Lower lobe of right lung (tissue), 2 donors: ENCODE measurements at places on chromosomes 3 and 15. TPM values are rescaled to one million over a fixed set of nuclear protein-coding genes. Genes with fewer than 3 reads are reported as not detected.

TP53BP1 gene
- 41.0 TPM for total RNA-seq

SMCO1 gene
- total RNA-seq = not detected

SV2B gene
- 1.2 TPM for total RNA-seq

TYRO3 gene
- total RNA-seq = 17.3 TPM

OR5H2 gene
- total RNA-seq = not detected

UBAP1L gene
- total RNA-seq = 4.1 TPM

NR1D2 gene
- total RNA-seq = 53.7 TPM

OR5K2 gene
- total RNA-seq = not detected

TNIK gene
- total RNA-seq = 29.3 TPM

GRCh38 chr3:17678116-17678741 lies 64.2 kb downstream of the TBC1D5 start:
- no peak for DNase-seq

DNA sequence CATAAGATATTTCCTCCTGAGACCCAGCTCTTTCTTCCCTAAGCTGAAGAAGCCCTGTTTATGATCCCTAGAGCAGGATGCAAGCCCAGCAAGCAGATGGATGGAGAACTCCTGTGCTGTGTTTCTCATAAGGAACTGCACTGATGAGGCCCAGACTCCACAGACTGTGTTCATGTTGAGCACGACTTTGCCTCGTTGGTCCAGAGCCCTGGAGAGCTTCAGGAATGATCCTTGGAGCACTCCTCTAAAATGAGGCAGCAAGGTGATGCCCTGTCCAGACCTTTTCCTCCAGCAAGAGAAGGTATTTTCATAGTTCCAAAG lies 83.8 kb downstream of the MYLK start:
- no peak for DNase-seq

GRCh38 chr3:170767576-170767941 lies 102.4 kb downstream of the RPL22L1 start:
- no peak for DNase-seq

DNA sequence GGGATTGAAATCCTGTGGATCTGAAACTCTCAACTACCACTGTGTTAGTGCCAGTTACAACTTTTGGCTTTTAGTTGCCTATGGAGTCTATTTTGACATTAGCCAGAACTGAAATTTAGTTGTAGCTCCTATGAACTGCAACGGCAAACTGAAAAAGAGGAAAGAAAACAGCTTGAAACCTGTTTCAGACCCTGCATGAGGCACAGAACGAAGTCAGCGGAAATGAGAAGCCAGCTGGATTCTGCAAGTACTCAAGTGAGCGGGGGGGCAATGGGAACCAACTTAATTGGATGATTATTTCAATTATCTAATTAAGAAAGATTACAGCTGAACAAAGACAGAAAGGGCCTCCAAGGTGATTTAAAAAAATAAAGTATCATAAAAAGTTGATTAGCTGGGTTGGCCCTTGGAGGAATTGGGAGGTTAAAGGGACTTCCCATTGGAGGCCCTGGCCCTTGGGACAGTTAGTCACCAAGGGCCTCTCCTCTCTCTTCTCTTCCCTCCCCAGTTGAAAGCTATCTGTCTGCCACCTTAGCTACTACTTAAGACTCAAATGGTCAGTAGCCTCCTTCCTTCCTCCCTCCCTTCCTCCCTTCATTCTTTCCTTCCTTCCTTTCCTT lies 352.1 kb downstream of the SHQ1 start:
- DNase-seq = no peak

- DNase-seq = no peak
These were observed 36.1 kb upstream of the MYO5C start for GRCh38 chr15:52331490-52332240.

DNA sequence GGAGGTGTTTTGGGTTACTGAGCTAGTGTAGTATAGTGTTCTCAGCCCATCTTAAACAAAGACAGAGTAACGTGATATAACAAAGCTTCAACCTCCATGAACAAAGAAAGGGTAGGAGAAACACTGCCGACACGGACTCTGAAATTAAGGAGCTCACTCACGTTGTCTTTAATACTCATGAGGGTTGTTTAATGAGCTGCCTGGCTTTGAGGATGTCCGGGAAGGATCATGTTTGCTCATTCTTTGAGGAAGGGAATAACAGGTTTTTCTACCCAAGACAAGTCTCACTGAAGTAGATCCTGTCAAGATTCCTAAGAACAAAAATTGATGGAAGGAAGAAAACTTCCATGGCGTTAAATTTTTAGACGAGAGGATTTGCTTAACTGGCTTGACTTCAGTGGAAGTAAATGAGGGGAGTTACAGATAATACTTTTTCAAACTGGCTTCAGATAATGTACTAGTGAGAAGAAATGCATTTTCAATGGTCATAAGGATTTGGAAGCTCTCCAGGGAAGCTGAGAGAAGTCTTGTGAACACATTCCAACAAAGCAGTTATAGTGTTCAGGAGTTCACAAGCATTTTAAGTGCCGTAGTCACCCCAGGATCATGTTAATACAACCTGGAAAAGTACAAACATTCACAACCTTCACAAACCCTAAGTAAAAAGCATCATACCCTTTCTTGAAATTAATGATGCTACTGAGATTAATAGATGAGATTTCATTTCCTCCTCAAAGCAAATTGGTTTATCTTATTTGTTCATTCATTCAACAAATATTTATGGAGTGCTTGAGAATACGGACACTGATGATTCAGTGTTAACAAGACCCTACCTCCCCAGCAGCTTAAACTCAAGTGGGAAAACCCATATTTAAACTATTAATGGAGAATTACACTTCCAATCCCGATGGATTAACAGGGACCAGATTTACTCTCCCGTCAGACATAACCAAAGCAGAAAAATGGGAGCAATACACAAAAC lies 101.5 kb downstream of the SHQ1 start:
- DNase-seq = no peak

GRCh38 chr15:83225449-83225848 lies 17.8 kb upstream of the HDGFL3 start:
- no peak for DNase-seq

DNA sequence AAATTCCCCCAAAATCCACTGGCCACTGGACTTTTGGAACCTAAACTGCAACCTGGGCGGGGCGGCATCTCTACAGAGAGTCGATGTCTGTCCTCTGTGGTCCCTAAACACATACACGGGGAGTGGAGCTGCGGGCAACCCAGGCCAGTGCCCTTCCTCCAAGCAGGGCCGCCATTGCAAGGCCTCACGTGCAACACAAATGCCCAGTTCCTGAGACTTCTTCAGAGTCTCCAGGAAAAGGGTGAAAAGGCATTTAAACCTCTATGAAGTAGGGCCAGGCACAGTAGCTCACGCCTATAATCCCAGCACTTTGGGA lies 4.9 kb downstream of the MUC4 start:
- no peak for DNase-seq

DNA sequence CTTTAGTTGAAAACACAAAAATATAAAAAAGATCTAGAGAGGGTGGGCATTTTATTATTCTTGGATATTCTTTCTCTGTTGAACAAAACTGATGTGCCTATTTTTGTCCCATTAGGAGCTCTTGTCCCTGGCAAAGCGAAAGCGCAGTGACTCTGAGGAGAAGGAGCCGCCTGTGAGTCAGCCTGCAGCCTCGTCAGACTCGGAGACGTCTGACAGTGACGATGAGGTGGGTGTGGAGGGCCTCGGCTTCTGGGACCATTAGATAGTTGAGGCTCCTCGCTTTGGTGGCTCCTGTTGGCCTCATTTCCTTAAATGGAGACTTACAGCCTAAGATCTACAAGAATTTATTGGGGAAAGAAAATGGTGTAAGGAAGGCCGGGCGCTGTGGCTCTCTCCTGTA lies 21.3 kb downstream of the RTF1 start:
- no peak for DNase-seq

- DNase-seq = no peak
These were observed 42.3 kb upstream of the ROBO1 start for GRCh38 chr3:79810092-79810491.

DNA sequence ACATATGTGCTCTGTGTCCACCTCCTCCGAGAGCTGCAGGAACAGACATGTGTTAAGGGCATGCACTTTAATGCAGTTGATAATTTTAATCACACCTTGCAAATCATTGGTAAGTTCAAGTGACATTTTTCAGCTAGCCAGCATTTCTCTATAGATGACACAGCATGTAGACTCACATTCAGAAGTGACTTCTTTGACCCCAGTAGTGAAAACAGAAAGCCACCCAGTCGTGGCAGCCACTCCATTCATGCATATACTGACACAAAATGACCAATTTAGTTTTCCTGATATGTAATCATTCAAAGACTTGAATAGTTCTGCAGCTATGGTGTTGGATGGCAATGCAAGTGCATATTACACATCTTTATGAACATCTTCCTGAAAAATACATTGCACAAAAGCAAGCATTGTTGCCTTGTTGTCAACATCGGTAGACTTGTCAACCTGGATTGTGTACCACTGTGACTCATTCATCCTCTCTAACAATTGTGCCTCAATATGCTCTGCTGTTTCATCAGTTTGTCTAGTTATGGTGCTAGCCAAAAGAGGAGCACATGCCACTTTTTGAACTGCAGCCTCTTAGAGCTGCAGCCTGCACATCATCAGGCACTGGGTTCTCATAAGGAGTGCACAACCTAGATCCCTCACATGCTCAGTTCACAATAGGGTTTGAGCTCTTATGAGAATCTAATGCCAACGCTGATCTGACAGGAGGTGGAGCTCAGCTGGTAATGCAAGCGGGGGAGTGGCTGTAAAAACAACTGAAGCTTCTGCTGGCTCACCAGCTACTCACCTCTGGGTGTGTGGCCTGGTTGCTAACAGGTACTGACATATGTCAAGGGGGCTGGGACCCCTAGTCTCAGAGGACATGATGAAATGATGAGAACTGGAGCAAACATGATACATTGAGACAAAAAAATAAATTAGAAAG lies 622.0 kb downstream of the PYDC2 start:
- DNase-seq = no peak

- DNase-seq = no peak
These were observed 15.3 kb upstream of the SMAD3 start for GRCh38 chr15:67050062-67050461.

DNA sequence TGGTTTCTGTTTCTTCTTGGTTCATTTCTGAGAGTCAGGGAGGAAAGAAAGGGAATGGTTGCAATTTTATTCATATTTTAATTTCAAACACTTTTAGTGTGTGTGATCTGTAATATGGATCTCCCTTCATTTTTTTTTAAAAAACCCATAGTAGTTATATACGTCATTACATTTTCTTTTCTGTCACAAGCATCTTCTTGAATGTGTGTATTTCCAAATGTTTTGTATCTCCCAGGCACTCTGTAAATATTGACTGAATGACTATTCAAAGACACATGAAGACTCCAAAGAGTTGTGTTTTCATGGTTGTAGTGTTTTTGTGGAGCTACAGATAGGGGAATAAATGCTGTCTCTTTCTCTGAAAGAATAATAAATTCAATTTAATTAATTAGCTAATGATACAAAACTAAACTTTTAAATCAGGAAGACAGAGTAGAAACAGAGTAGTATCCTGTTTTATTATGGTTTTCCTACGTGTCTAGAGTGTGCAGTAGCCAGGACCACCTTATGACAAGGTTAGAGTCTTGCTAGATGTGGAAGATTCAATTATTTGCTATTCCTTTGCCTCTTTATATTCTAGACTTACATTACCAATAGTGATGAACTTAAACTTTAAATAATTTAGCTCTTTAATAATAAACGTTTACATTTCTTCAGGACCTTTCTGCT lies 35.5 kb downstream of the NECTIN3 start:
- DNase-seq = no peak

GRCh38 chr3:103446953-103447629 lies 1012.3 kb downstream of the ZPLD1 start:
- DNase-seq = no peak

- DNase-seq = no peak
These were observed 1016.5 kb downstream of the ROBO1 start for GRCh38 chr3:78751266-78751665.

DNA sequence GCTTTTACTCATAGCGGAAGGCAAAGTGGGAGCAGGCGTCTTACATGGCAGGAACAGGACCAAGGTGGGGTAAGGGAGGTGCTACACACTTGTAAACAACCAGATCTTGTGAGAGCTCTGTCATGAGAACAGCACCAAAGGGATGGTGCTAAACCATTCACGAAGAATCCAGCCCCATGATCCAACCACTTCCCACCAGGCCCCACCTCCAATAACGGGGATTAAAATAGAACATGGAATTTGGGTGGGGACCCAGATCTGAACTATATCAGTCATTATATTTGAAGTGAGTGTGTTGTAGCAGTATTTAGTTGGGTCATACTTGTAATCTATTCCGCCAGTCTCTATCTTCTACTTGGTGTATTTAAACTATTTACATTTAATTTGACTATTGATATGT lies 190.9 kb downstream of the RPLP1 start:
- DNase-seq = no peak

- no peak for DNase-seq
These were observed 229.7 kb downstream of the SLCO3A1 start for GRCh38 chr15:92083190-92083589.

DNA sequence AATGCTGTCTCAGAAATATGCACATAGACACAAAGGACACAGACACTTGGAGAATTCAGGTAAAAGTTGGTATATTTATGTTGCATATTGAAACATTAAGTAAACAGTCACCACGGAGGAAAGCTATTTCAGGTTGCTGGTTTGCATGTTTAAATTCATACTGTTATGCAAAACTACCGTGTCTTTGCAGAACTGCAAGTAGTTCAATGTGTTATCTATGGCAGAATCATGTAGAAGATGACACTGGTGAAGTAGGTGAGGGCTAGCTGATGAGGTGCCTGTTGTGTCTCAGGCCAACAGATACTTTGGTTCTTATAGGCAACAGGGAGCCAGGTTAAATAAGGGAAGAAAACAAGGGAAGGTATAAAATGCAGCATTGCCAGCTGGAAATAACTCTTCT lies 511.3 kb downstream of the DIPK2A start:
- no peak for DNase-seq

GRCh38 chr3:9754678-9755077 lies 4.9 kb downstream of the OGG1 start:
- no peak for DNase-seq

- no peak for DNase-seq
These were observed 502.9 kb downstream of the PDCD6IP start for GRCh38 chr3:34301313-34301712.

- DNase-seq = peak; percentile 93
These were observed at the start of gene ACY1 for GRCh38 chr3:51982838-51983577. TSS of gene ACY1 (plus strand) at chr3:51983535. CDS start at chr3:51984065, 530 bp downstream.

- no peak for DNase-seq
These were observed 68.9 kb upstream of the PCSK6 start for GRCh38 chr15:101558221-101558941.

- no peak for DNase-seq
These were observed 109.2 kb downstream of the EPHB1 start for GRCh38 chr3:134904241-134904771.

- DNase-seq = no peak
These were observed 468.2 kb downstream of the PLOD2 start for GRCh38 chr3:145692751-145693150.

- no peak for DNase-seq
These were observed 243.4 kb upstream of the P2RY1 start for GRCh38 chr3:152591515-152591914.

DNA sequence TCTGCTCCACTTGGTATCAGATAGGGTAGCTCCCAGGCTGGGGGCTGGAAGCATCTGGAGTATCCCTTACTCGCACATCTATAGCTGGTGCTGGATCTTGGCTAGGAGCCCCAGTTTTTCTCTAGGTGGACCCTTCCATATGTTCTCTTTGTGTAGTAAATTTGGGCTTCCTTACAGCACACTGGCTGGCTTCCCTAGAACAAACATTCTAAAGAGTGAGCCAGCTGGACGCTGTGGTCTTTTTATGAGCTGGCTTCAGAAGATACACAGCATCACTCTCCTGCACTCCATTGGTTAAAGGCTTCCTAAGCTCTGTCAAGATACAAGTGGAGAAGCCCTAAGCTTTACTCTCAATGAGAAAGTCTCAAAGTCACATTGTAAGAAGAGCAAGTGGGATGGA lies 322.1 kb downstream of the WDR72 start:
- DNase-seq = no peak
